ENCODE measurements at places on chromosomes 7 and 10.

DNA sequence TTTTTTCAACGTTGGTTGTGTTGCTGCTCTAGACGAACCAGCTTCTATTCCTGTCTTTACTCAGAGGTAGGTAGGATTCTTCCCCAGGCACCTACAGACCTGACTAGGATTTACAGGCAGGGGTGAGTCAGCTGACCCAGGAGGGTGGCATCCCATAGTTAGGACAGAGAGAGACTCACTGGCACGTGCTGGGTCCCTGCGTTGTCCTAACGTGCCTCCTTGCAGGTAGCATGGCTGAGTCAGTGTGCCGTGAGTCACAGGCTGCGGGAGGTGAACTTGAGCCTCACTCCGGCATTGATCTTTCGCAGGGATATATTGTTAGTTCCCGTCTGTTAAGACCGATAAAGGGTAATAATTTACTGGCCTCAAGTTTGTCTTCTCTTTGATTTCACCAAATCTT is 96.5 kb downstream of the PFKFB3 start:
- no peak for DNase-seq

DNA sequence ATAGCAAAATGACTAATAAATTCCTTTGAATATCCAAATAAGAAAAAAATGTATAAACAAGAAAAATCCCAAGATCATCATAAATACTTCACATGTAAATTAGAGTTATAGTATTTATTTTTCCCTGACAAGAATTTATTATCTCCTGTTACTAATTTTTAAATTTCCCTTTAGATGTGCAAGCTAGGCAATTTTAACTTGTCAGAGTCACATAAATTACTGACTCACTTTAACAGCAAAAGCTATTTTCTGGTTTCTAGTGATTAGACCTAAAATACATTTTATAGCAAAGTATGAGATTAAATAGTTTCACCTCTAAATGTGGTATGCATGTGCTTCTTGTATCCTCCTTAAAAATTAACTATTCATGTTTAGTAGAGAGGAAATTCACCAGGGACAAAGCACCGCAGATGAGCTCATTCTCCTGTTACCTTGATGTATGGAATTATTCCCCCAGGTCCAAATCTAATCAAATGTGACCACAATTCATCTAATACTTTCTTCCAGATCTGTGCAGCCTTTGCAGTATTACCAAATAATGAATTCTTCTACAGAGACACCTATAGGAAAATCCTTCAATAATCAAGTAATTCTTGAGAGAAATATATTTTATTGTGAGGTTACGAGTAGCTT is 621.2 kb downstream of the DNAJB9 start:
- DNase-seq: no peak

DNA sequence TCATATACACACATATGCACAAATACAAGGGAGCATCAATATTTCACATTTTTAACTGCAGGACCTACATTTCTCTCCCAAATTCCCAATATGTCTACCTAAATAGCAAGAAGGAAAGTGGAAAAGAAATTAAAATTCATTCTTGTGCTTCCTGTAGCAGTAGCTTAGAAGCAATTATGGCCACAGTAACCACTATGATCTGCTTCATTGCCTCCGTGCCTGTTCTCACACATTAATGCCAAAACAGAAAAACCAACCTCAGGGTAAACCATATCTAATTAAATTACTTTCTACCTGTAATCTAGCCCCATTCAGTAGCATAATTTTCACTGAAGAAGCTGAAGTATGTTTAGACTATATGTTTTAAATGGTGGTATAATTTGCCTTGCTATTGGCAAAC is 55.2 kb downstream of the HYCC1 start:
- DNase-seq: no peak

GRCh38 chr7:51150193-51150592 is 166.4 kb downstream of the COBL start:
- DNase-seq: no peak

DNA sequence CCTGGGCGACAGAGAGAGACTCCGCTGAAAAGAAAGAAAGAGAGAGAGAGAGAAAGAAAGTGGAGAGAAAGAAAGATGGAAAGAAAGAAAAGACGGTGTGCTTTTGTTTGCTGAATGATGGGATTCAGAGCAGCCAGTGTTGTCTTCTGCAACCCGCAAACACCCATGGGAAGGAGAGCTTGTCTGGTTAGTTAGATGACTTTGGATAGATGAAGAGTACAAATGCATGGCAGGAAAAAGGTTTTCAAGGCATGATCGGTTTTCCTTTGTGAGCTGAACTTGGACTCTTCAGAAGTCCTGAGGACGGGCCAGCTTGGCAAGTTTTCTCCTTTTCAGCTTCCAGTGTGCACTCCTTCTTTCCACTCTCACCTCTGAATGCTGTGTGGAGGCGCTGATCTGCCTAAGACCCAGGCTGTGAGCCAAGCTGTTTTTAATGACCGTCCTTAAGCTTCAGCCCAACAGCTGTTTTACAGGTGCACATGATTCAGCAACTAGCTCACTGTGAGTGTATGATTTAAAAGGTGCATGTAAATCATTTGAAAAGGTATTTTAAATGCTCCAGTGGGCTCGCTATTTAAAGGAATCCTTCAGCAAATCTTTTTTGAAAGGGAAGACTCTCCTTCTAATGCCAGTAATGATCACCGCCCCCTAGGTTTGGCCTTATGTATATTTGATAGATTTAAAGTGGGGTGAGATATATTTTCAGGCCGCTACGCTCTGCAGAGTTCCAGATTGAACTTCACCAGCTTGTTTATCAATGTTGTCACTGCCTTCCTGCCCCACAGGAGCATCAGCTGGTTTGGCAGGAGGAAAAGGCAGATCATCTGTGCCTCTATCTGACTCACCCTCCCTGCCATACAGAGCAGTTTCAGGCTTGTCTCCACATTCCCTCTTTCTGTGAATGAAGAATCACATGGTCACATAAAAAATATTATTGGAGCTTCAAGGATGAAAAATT is 115.0 kb downstream of the PLXDC2 start:
- no peak for DNase-seq

DNA sequence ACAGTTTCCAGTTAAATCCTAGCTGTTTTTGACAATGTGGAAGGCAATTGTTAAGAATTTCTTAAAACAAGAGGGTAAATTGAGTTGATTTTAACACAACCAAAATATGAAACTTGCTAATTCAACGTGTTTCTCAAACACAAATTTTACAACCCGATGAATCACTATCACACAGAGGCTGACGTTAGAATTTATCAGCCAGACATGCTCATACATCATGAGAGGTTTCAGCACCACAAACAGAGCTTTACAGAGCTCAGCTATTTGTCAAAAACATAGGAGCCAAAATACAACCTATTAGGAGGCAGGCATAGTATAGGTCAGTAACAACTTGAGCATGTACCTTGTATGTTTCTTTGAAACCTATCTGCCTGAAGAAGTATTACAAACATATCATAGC is 36.1 kb downstream of the LRRN3 start:
- DNase-seq: no peak

DNA sequence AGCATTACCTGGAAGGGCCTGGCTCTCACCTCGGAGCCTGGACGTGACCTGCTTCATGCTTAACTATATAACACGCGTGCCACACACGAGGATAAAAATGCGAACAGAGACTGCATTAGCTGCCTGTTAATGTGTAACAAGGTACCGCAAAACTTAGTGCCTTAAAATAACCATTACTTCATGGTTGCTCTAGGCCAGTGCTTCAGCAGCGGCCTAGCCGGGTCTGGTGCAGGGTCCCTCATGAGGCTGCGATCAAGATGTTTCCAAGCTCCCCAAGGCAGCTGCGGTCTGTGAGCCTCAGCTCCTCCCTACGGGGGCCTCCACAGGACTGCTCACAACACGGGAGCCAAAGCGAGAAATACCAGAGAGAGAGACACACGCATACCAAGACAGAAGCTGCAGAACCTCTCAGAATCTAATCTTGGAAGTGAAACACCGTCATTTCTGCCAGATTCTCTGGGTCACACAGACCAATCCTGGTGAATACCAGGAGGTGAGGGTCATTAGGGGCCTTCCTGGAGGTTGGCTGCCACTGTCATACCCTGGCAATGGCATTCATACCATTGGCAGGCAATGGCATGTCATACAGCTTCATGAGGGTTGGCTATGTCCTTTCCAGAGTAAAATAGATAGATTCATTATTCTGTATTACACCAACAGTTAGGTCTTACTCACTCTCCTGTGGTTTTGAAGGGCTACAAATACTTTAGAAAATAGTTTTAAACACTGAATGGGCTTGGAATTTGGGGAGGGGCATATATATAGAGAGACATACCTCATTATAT is 94.5 kb downstream of the HIPK2 start:
- no peak for DNase-seq

GRCh38 chr10:38043516-38043915 is 33.0 kb downstream of the ZNF33A start:
- DNase-seq: no peak

DNA sequence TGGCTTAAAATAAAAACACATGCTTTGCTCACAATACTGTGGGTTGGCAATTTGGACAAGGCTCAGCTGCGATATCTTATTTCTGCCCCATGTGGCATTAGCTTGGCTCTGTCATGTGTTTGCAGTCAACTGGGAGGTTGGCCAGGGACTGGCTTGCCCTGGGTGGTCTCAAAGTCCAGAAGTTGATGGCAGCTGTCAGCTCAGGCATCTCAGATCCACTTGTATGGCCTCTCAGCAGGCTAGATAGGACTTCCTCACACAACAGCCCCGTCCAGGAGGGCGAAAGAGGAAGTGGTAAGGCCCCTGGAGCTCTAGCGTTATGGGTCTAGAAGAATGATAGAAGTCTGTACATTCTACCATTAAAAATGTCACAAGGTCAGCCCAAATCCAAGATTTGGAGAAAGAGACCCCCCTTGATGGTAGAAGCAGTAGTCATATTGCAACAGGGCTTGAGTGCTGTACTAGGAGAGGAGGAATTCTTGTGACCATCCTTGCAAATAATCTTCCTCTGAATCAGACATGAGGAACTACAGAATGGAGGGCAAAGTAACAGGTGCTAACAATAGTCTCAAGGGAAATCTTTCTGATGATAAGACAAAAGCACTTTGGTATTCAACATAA is 166.2 kb downstream of the FAM107B start:
- DNase-seq: no peak

DNA sequence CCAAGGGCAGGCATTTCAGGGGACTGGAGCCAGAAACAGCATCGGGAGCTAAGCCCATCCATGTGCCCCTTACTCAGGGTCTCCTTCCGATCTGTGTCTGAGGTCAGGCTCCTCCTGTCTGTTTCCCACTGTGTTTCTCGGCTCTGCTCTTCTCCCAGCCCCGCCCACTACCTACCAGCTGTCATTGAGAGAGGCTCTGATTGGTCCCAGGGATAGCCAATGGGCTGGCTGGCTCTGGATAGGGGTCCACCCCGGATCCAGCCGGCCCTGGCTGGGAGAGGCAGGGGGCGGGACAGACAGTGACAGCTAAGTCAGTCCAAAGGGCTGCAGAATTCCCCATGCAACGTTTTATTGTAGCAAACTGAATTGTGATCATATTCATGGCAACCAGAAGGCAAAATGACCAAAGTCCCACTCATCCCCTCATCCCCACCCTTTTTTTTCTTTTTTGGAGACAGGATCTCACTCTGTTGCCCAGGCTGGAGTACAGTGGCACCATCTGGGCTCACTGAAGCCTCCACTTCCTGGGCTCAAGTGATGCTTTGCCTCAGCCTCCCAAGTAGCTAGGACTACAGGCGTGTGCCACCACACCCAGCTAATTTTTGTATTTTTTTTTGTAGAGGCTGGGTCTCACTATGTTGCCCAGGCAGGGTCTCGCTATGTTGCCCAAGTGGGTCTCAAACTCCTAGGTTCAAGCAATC is 76.3 kb downstream of the CLIP2 start:
- DNase-seq: no peak

GRCh38 chr7:119733127-119733879 is 539.7 kb upstream of the KCND2 start:
- DNase-seq: no peak

Measured in CD4-positive, alpha-beta T cell treated with Interleukin-6 at 100 ng/mL for 8 hours (primary cell).